ENCODE measurements at places on chromosomes 12 and 14. TPM values are rescaled to one million over a fixed set of nuclear protein-coding genes. Genes with fewer than 3 reads are reported as not detected.

The B3GNT4 gene
- total RNA-seq = 0.14 TPM

The NRDE2 gene
- total RNA-seq = 8.3 TPM

The DTX1 gene
- total RNA-seq = not detected

The RTL1 gene
- total RNA-seq = not detected

The IGF1 gene
- 1.5 TPM for total RNA-seq

The RIN3 gene
- total RNA-seq = 20.7 TPM

The MIP gene
- not detected for total RNA-seq

The MYF5 gene
- not detected for total RNA-seq

The EFS gene
- 9.6 TPM for total RNA-seq

The KRT72 gene
- total RNA-seq = not detected

The KRT1 gene
- not detected for total RNA-seq

The CARMIL3 gene
- total RNA-seq = not detected

The RPS6KA5 gene
- 0.38 TPM for total RNA-seq

The ACADS gene
- 2.3 TPM for total RNA-seq

The LRP10 gene
- 220 TPM for total RNA-seq

The MYF6 gene
- total RNA-seq = not detected

The RNASE3 gene
- not detected for total RNA-seq

DNA sequence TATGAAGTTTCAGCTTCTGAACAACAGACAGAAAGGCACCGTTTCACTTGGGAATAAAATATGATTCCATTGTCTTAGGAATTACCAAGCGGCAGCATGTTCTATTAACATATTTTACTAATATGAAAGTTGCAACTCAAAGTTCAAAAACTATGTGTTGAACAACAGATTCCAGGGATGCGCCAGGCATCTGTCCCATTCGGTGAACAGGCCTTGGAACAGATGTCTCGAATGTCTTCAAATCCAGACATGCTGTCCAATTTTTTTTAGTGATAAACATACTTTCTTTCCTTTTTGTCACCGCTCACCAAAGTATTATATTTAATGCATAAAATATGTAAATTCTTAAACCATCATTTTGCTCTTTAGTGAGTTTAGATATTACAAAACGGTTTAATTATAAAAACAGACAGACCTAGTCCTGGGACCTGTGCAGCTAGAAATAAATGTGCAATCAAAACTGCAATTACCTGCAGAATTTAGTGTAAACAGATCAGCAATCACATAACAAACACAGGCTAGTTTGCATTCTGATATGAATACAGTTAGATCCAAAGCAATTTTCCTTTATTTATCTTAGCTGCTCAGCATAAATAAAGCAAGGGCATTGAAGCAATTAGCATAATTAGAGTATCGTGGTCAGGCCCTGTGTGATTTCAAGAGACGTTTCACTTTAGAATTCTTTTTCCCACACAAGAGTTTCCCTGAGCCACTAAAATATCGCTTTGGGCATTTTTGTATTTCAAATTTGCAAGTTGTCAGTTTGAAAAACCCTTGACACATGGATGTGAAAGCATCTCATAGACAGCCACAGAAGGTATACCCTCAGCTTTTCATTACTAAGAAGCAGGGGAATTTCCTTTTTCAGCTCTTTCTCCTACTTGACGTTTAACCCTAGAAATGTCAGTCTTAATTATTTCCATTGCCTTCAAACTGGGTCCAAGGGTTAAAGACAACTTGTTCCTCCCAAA lies 420.8 kb downstream of the EGLN3 start:
- DNase-seq = no peak

GRCh38 chr12:65155784-65156183 lies 13.6 kb upstream of the LEMD3 start:
- DNase-seq = no peak

DNA sequence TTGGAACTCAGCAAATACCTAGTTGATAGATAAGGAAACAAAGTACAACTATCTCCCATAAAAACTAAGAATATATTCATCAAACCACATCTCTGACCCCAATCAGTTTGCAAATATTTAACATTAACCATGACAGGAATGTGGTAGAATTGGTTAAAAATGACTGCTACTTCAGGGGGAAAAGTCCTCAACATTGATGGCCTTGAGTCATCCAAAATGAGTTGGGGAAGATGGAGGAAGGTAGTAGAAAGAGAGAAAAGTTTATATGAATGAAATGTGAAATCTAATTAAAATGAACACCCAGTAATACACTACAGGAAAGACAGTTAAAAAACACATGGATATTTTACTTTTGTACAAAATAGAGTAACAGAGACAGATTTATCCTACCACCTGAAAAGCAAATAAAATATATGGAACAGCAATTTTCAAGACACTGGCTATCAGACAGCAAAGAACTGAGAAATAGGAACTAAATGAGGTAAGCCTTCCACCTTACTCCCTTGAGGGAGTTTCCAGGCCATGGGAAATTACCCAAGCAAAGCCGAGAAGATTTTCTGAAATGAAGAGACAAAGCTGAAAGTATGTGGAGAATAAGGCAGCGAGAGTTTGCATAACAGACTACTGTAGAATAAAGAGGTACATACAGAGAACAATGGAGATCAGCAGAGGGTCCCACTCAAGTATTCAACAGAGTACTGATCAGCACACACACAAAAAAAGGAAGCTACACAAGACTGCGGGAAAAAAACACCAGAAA lies 49.6 kb downstream of the TC2N start:
- DNase-seq = no peak

DNA sequence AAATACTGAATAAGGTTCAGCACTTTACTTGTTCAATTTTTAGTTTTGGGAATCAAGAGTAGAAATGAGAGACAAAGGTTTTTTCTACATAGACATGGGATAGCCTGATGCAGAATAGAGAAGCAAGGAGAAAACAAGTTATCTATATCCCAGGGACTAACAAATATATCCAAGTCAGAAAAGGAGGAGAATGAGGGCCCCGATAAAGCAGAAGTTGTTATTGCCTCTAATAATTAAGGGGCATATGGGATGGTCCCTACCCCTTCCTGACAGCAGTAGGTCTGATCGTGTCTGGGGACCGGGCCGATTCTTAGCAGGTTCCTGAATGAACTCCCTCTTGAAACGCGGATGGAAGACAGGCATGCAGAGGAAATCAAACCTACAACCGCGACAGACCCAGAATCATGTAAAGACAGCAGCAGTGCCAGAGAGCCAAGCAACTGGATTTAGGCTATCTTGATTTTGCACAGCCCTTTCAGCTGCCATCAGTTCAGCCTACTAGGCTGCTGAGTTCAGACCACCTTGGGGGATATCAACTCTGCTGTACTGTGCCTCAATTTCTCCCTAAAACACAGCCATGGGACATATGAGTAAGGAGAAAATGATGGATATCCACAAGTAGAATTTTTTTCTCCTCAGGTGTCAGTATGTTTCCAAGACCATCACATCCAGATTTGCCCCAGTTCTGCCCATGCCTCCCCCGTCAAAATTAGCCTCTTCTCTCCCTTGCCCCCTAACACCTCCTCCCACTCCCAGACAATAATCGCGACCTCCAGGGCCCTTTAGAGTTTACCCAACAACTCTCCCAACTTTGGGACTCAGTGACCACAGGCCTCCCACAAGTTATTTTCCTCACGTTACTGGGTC lies 706 bp downstream of the PRMT5 start:
- DNase-seq = no peak

DNA sequence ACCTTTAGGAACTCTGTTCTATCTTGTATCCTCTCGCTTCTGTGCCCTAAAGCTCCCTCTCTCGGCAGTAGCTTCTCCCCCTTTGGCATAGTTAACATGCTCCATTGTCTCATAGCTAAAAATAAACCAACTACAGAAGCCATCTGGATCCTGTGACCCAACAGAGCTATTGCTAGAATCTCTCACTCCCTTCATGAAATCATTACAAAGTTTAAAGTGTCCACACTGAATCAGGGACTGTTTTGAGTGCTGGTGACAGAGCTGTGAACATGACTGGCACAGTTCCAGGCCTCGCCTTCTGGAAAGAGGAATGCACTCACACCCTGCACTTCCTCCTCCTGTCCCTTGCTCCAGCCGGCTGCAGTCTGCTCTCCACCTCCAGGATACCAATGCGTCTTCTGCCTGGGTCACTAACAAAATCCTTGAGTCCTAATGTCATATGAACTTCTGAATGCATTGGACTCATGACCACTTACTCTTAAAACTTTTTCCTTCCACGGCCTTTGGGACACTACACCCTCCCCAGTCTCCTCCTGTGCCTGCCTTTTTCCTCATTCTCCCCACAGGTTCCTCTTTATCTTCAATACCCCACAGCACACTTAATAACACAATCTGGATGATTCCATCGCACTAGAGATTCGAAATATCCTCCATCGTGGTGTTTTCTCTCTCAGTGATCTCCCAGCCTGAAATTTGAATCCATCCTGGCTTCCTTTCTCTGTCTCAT lies 13.2 kb downstream of the PLBD1 start:
- no peak for DNase-seq

DNA sequence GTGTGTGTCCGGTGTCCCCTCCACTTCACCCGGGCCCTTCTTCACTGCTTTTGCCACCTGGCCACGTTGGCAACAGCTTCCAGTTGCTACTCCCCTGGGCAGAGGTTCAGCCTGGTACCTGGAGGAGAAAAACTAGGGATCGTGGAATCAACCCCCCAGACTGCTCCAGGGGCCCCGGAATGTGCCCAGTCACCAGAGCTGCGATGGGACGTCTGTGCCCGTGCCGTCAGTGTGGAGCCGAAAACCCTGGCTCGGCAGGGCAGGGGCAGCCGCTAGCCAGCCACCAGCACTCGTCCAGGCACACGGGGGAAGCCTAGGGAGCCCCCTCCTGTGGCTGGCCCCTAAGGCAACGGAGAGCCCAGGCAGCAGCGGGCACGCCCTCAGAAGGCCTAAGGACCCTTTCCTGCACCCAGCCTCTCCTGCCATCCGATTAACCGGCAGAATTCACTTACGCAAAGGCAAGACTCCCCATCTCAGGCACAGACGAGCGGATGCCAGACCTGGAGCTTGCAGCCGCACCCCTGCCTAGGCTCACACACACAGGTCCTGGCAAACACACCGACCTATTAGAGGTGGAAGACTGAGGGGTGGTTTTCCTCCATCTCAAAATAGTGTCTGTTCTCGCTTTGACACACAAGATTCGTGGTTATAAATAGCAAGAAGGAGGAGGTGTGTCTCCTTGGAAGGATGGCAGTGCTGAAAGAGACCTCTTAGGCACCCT lies 62.6 kb downstream of the FBXL14 start:
- peak; percentile 16 for DNase-seq

- no peak for DNase-seq
Measured at GRCh38 chr14:59147007-59147406, 41.5 kb upstream of the DAAM1 start.

DNA sequence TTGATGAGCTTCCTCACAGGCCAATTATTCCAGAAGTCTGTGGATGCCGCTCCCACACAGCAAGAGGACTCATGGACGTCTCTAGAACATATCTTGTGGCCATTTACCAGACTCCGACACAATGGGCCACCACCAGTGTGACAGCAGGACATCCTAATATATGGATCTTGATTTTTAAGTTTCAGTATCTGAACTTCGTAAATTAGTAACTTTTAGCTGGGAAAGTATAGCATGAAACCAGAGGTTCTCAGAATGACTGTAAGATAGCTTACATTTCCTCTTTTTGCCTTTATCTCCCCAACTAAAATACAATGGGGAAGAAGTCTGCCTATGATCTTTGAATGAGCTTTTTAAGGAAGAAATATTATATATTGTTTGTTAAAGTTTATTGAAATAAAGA lies 87.0 kb downstream of the DNAI7 start:
- no peak for DNase-seq

DNA sequence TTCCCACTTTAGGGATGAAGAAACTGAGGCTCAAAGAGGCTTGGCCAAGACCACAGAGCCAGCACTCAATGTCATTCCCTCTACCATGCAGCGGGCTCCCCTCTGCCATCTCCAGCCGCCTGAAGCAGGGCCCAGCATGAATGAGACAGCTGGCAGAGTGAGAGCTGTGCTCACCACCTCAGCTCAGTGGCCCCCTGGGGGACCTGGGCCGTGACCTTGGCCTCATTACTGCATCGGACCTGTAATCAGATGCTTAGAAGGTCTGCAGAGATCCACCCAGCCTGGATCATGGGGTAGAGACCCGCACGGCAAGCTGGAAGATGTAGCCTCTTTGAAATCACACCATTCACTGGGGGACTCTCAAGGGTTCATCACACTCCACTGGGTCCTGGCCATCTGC lies 22.7 kb upstream of the CORO1C start:
- DNase-seq = no peak

- peak; percentile 90 for DNase-seq
Measured at GRCh38 chr12:106030210-106031071, 108.3 kb downstream of the NUAK1 start.

DNA sequence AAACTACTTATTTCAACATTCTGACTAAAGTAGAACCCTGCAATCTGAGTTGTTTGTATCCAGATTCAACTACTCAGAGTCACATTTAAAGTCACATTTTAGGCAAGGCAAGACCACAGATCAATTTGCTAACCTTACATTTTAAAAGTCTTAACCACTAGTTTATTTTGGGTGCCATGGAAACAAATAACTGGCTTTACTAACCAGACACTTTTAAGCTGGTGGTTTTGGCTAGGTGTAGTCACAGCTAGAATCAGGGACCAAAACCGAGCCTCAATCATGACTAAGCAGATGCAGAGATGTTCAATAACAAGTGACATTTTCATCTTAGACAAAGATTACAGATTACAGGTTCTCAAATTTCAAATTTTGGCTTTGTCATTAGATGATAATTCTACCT lies 115.3 kb downstream of the PDE6H start:
- DNase-seq = no peak

GRCh38 chr14:34098045-34098984 lies 147.4 kb upstream of the EGLN3 start:
- peak; percentile 31 for DNase-seq

GRCh38 chr12:71415336-71416231 lies 24.0 kb upstream of the LGR5 start:
- DNase-seq = peak; percentile 59

- peak; percentile 94 for DNase-seq
Measured at GRCh38 chr14:55715889-55716288, 135.9 kb downstream of the KTN1 start.

DNA sequence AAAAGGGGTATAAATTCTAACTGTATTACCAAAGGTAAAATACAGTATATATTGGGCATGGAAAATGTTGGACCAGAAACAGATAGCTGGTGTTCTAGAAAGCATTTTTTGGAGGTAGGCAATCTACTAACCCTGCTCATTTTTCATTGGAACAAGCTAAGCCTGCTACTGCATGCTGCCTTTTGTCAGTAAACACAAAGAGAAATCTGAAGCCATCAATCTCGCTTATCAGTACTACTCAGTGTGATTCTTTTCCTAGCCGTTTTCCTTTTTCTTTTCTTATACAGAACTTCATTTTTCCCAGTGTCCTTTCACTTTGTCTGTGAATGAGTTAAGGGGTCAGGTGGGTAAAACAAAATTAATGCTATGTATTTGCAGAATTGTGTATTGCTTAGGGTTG lies 312.3 kb downstream of the NPAS3 start:
- DNase-seq = no peak

- no peak for DNase-seq
Measured at GRCh38 chr12:5723711-5724252, 221.3 kb downstream of the ANO2 start.

- DNase-seq = peak; percentile 79
Measured at GRCh38 chr12:14416658-14417057, 51.2 kb downstream of the ATF7IP start.

All from HFFc6 (cell line).